ENCODE measurements at places on chromosomes 7 and 10. TPM values are rescaled to one million over a fixed set of nuclear protein-coding genes. Genes with fewer than 3 reads are reported as not detected.

Gene AKR1C2
- 11.7 TPM for polyA plus RNA-seq

Gene LOXL4
- polyA plus RNA-seq = 4.7 TPM

Gene ANTXRL
- not detected for polyA plus RNA-seq

Gene CRTAC1
- 52.9 TPM for polyA plus RNA-seq

Gene TMEM139
- polyA plus RNA-seq = 2.7 TPM

Gene RARRES2
- polyA plus RNA-seq = 46.9 TPM

Gene ELN
- 549 TPM for polyA plus RNA-seq

Gene FBXW4
- polyA plus RNA-seq = 53.0 TPM

Gene BNIP3
- 75.3 TPM for polyA plus RNA-seq

Gene TMEM72
- 77.9 TPM for polyA plus RNA-seq

Gene SLC16A9
- polyA plus RNA-seq = 41.1 TPM

Gene GLUD1
- 144 TPM for polyA plus RNA-seq

Gene CAMK2B
- polyA plus RNA-seq = 3.1 TPM

Gene TMEM176A
- 131 TPM for polyA plus RNA-seq

Gene SLC16A12
- polyA plus RNA-seq = 32.9 TPM

Gene HABP2
- 0.50 TPM for polyA plus RNA-seq

Gene ARHGAP12
- 22.0 TPM for polyA plus RNA-seq

Gene CPA1
- polyA plus RNA-seq = 2.2 TPM

Gene LIPF
- 0.36 TPM for polyA plus RNA-seq

Gene ITGA8
- 44.2 TPM for polyA plus RNA-seq

Gene PIK3CG
- 2.4 TPM for polyA plus RNA-seq

Gene HMX3
- polyA plus RNA-seq = 0.26 TPM

Gene GIMAP1
- polyA plus RNA-seq = 2.1 TPM

Gene MDH2
- 137 TPM for polyA plus RNA-seq

Gene CALHM1
- polyA plus RNA-seq = 0.06 TPM
